Nephron progenitor cell (in vitro differentiated cells): ENCODE measurements at places on chromosomes 3 and 15.

DNA sequence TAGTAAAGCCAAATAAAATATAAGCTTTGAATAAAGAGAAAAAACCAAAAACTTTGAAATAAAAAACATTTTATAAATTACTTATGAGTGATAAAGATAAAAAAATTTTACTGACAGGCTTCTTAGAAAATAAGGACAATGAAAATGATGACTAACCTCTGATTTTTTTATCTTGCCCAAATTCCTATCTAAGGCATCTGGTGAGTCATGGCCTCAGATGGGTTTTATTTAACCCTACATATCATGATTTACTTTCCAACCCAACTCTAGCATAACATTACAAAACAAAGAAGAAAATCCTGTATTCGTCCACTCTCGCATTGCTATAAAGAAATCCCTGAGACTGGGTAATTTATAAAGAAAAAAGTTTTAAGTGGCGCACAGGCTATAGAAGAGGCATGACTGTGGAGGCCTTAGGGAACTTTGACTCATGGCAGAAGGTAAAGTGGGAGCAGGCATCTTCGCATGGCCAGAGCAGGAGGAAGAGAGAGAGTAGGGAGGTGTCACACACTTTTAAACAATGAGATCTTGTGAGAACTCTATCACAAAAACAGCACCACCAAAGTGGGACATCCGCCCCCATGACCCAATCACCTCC is 152.1 kb downstream of the NEK10 start:
- H3K27ac ChIP-seq: no peak overlapping the region
- no peak for DNase-seq
- peaks cover 10% of the 10 kb centered on the region for H3K27me3 ChIP-seq
- no peak overlapping the region for H3K4me3 ChIP-seq
- no peaks in the 10 kb centered on the region for H3K4me1 ChIP-seq

DNA sequence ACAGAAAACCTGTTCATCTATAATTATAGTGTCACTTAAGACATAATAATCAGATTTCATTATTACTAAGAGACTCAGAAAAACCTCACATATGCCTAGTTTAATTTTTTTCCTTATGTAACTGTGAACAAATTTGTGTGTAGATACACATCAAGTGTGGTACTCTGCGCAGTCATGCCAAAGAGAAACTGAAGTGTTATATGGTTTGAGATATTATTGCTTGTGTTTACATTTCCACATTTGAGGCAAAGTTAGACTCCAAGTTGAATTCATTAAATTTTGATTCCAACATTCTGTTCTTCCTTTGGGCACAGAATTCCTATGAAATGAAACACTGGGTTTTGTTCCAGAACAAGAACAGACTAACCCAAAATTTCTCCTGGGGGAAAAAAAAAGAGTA is 2.2 kb downstream of the MBNL1 start:
- H3K27ac ChIP-seq: no peak overlapping the region
- H3K4me1 ChIP-seq: peaks cover 40% of the 10 kb centered on the region
- H3K4me3 ChIP-seq: peak overlapping the region; percentile 95
- peaks cover 37% of the 10 kb centered on the region for H3K27me3 ChIP-seq
- H3K36me3 ChIP-seq: no peaks in the 10 kb centered on the region

DNA sequence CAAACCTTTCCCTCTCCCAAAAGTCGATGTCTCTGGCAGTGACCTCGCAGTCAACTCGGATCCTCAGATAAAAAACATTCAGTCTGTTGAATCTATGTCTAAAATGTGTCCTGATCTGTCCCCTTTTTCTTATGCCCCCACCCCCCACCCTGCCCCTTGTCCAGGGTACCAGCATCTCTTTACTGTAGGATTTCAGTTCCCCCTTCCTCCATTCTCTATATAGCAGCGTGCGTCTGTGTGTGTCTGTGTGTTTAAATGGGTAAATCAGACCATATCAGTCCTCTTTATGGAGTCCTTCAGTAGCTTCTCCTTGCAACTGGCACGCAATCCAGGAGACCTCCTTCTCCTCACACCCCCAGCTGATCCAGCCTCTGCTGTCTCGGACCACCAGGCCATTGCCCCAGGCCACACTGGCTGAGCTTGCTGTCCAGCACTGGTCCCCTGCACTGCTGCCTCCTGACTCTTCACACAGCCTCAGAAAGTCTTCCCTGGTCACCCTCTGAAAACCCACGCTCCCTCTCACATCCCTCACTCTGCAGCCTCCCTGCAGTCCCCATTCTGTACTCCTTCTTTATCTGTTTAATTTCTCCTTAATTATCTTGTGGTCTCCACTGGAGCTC is 1.5 kb downstream of the LRRK1 start:
- DNase-seq: no peak
- peak overlapping the region; percentile 74 for H3K4me3 ChIP-seq
- no peaks in the 10 kb centered on the region for H3K36me3 ChIP-seq

GRCh38 chr3:10519236-10519635 is 13.8 kb upstream of the ATP2B2 start:
- H3K36me3 ChIP-seq: no peaks in the 10 kb centered on the region
- H3K27me3 ChIP-seq: peaks cover 62% of the 10 kb centered on the region
- peaks cover 17% of the 10 kb centered on the region for H3K4me1 ChIP-seq
- DNase-seq: no peak

DNA sequence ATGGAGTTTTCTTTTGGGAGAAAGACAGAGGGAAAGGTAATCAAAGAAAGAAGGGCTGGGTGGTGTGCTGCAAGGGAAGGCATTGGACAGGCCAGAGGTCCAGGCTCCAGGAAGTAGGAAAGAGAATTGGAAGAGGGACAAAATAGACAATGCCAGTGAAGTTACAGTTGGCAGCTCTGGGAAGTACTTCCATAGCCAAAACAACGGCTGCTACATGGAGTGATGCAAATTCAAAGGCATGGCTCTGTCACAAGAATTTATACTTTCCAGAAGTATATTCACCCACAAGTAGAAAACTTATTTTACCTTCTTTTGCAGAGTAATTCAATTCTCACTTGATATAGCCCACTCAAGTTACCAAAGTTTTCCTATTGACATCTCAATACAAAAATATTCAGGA is 191.5 kb downstream of the TNIK start:
- no peak for DNase-seq
- no peak overlapping the region for H3K4me3 ChIP-seq
- no peaks in the 10 kb centered on the region for H3K4me1 ChIP-seq
- H3K27ac ChIP-seq: no peak overlapping the region
- H3K36me3 ChIP-seq: peaks cover 4% of the 10 kb centered on the region
- H3K27me3 ChIP-seq: peaks cover 6% of the 10 kb centered on the region

DNA sequence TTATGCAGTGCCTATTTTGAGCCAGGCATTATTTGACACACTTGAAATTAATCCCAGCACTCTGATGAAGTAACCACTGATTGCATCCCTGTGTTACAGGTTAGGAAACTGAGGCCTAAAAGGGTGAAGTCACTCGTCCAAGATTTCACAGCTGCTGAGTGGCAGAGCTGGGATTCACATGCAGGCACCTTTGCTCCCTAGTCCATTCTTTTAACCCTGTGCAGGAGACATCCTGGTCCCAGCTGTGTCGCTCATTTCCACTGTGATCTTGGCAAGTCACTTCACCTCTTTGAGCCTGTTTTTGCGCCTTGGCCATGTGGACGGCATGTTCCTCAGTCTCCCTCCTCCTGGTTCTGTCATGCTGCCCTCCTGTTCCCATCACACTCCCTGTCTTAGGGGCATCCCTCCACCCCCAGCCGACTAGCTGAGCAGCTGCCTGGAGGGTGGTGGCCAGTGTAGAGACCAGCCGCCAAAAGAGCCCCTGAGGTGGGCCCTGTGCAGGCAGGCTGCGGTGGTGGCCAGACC is 70.6 kb downstream of the SMAD6 start:
- no peak for DNase-seq
- no peaks in the 10 kb centered on the region for H3K27me3 ChIP-seq
- H3K27ac ChIP-seq: peak overlapping the region; percentile 98

DNA sequence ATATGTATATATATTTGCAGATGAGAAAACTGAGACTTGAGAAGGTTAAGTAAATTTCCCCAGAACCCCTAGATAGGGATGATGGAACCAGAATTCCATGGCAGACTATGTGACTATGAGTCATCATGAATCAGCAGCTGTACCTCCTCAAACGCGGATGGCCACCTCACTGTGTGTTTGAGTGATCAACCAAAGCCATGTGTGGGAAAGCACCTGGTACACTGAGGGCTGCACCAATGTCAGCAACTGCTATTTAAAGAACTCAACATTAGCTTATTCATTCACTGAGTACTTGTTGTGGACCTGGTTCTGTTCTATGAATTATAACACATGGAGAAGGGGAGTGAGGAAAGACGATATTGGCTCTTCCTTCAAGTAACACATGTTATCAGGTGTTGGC is 377.0 kb downstream of the GAP43 start:
- H3K27me3 ChIP-seq: no peaks in the 10 kb centered on the region
- H3K36me3 ChIP-seq: no peaks in the 10 kb centered on the region
- DNase-seq: no peak
- peaks cover 14% of the 10 kb centered on the region for H3K4me1 ChIP-seq

DNA sequence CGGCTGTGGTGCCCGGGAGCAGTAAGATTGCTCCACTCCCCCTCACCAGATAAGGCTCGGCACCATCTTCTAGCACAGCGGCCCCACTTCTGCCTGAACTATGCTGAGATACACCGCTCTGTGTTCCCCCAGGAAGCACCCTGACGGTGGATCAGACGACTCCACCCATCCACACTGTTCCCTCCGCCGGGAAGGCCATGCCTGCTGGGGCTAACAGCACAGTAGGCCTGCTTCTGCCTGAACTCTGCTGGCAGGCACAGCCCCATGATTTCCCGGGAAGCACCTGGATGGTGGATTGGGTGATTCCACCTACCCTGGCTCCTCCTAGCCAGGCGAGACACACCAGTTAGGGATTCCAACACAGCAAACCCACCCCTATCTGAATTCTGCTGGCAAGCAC is 36.3 kb upstream of the PPM1L start:
- no peak overlapping the region for H3K4me3 ChIP-seq
- no peaks in the 10 kb centered on the region for H3K36me3 ChIP-seq
- no peak overlapping the region for H3K27ac ChIP-seq
- H3K27me3 ChIP-seq: peaks cover 4% of the 10 kb centered on the region
- DNase-seq: no peak

DNA sequence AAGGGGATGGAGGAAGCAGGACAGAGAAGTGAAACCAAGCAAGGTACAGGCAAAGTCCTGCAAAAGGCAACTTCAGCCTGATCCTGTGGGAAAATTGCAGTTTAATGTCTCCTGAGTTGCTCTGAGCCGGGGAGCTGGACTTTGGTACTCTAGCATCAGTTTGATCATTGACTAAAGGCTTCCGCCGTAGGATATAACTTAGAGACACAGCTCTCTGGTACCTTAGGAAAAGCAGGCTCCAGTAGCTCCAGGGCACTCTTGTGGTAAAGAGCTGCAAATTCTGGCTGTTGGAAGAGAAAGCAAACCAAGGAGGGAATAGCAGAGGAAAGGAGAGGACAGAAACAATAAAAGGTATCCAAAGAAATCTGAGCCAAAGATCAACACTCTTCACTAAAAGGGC is 521.1 kb downstream of the PLOD2 start:
- no peak overlapping the region for H3K27ac ChIP-seq
- H3K36me3 ChIP-seq: no peaks in the 10 kb centered on the region
- no peak for DNase-seq
- H3K4me3 ChIP-seq: no peak overlapping the region
- peaks cover 5% of the 10 kb centered on the region for H3K4me1 ChIP-seq

GRCh38 chr3:169581633-169582032 is 81.9 kb downstream of the MECOM start:
- peaks cover 25% of the 10 kb centered on the region for H3K4me1 ChIP-seq
- no peak for DNase-seq
- peak overlapping the region; percentile 14 for H3K4me3 ChIP-seq

DNA sequence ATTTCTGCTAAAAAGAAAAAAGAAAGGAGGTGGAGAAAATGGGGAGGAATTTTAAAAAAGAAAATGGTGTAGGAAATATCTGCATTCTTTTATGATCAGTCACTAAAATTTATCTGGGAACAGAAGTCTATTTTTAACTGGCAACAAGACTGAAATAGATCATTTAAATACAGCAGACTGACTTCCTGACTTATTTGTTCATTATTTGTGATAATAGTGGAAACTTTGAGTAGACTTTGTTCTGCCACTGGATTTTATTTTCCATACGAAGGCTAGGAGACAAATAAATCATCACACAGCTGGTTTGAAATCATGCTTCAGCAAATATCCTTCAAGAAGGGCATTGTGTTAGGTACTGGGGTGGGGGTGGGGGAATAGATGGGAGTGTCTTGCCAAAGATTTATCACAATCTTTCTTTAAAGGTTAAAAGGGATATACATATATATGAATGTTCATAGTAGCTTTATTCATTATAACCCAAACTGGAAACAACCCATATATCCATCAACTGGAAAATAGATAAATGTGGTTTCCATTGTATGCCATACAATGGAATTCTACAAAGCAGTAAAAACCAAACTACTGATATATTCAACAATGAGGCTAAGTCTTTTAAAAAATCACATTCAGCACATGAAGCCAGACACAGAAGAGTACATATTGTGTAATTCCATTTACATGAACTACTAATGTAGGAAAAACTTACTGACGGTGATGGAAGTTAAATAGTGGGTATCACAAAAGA is 4.7 kb upstream of the CLASP2 start:
- H3K27me3 ChIP-seq: peaks cover 3% of the 10 kb centered on the region
- H3K36me3 ChIP-seq: no peaks in the 10 kb centered on the region
- H3K27ac ChIP-seq: no peak overlapping the region
- H3K4me3 ChIP-seq: no peak overlapping the region

DNA sequence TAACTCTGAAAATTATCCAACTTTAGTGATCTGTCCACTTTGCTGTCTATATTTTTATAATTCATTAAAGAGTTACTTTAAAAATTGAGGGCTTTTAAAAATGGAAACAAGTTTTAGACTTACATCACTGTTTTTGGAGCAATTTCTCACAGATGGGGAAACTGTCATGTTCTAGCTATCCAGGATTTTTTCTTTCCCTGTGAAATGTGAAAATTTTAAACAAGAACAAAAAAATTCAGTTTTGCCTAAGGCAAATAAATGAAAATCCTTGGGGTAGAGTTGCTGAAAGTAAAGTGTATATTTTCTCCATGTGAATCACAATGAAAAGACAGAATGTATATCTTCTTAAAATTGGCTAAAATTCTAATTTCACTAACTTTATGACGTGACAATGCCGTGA is 553.7 kb downstream of the MCTP2 start:
- H3K36me3 ChIP-seq: no peaks in the 10 kb centered on the region
- no peak overlapping the region for H3K27ac ChIP-seq
- no peak for DNase-seq
- H3K4me1 ChIP-seq: no peaks in the 10 kb centered on the region
- H3K4me3 ChIP-seq: no peak overlapping the region
